Renal pelvis (tissue), 12 donors: ENCODE measurements at places on chromosomes 4 and X. TPM values are rescaled to one million over a fixed set of nuclear protein-coding genes. Genes with fewer than 3 reads are reported as not detected.

The DRD5 gene
- 0.67 TPM for polyA plus RNA-seq

The FAM9C gene
- polyA plus RNA-seq = 0.65 TPM

The EREG gene
- 0.07 TPM for polyA plus RNA-seq

The BRS3 gene
- polyA plus RNA-seq = 0.07 TPM

DNA sequence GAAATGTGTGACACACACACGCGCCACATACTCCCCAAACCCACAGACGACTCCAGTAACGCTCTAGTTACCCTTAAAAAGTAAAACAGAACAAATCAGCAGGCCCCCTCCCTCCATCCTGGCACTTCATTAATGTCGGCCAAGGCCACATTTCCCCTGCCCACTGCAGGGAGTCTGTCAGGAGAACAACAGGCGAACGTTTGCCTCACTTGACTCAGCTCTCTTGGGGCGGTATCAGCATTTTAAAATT is 671 bp upstream of the FHIP1A start:
- DNase-seq = no peak

DNA sequence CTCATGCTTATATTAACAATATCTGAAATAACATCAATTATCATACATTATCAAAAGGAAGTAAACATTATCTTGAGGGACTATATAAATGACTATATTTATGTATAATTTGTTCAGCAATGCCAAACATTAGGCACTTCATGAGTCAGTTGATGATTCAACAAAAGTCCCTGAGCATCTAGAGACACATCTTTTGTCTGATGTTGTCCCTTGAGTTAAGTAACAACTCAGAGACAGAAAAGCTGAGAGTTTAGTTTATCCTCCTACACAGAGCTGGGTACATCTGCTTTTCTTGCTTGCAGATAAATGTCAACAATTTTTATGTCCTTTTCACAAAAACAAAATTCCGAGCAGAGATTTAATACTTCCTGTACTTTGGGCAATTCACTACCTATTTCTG is 311.1 kb downstream of the INPP4B start:
- DNase-seq = no peak

GRCh38 chrX:130100180-130100579 is 10.1 kb downstream of the ELF4 start:
- no peak for DNase-seq

- peak; percentile 42 for DNase-seq
Measured at GRCh38 chr4:165398570-165398969, 19.8 kb downstream of the CPE start.

DNA sequence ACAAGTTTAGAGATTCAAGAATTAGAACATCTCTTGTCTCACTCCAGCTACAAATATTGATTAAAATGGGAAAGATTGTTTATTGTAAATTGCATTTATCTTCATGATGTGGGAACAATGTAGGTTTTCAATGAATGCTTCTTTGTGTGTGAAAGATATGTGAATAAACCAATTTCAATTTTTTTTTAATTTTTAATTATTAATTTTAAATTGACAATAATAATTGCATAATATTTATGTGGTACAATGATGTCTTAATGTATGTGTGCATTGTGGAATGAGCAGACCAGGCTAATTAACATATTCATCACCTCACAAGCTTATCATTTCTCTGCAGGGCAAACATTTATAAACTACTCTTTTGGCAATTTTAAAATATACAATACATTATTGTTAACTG is 281.1 kb downstream of the RAPGEF2 start:
- DNase-seq = no peak
